ENCODE measurements at places on chromosomes 6 and 20.

DNA sequence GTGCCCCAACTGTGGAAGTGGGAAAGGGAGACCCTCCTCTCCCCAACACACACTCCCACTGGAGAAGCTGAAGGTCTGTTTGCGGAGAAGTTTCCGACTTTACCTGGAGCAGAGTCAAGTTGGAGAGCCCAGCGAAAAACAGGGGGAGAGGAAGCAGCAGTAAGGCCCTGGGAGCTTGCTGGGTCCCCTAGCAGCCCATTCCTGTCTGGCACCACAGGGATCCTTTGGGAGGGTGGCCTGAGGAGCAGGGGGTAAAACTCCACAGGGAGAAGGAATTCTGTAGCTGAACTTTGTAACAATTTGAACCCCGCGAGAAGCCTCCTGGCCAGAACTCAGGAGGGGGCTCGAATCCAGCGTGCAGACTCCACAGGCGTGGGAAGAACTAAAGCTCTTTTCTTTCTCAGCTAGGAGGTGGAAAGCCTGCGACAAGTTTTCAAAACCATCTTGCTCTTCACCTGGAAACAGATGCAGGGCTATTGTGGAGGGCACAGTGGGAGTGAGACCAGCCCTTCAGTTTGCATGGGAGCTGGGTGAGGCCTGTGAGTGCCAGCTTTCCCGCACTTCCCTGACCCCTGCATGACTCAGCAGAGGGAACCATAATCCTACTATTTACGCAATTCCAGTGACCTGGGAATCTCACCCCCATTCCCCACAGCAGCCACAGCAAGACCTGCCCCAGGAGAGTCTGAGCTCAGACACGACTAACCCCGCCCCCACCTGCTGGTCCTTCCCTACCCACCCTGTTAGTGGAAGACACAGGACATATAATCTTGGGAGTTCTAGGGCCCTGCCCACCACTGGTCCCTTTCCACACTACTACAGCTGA is 25.8 kb downstream of the SERPINB9 start:
- H3K27ac ChIP-seq = no peak overlapping the region
- peak overlapping the region; percentile 21 for H3K4me3 ChIP-seq
- DNase-seq = no peak
- H3K27me3 ChIP-seq = no peaks in the 10 kb centered on the region
- H3K4me1 ChIP-seq = peaks cover 8% of the 10 kb centered on the region
- peaks cover 5% of the 10 kb centered on the region for H3K36me3 ChIP-seq

DNA sequence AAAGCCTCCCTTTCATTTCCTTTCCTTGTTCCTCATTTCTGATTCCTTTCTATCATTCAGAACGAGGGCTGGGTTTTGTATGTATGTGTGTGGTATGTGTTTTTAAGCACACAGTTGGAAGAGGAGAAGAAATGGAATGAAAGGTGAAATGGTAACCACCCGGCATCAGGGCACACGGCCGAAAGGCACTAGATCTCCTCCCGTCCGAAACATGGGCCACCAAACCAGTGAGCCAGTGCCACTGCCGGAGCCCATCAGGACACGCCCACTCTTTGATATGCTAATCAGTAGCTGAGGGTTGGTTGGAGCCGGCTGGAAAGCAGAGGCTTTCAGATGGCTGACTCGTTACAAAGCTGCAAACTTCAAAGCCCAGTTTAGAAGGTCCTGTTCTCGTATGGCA is 228.6 kb upstream of the JARID2 start:
- H3K27me3 ChIP-seq = no peaks in the 10 kb centered on the region
- H3K4me3 ChIP-seq = no peak overlapping the region
- H3K27ac ChIP-seq = peak overlapping the region; percentile 4
- H3K4me1 ChIP-seq = peaks cover 1% of the 10 kb centered on the region
- H3K36me3 ChIP-seq = peaks cover 7% of the 10 kb centered on the region

- H3K4me3 ChIP-seq = no peak overlapping the region
- no peaks in the 10 kb centered on the region for H3K4me1 ChIP-seq
- H3K27ac ChIP-seq = no peak overlapping the region
- H3K27me3 ChIP-seq = no peaks in the 10 kb centered on the region
- no peaks in the 10 kb centered on the region for H3K36me3 ChIP-seq
Measured at GRCh38 chr6:142235791-142236190, 66.0 kb upstream of the ADGRG6 start.

GRCh38 chr6:57432157-57432556 is 114.7 kb downstream of the PRIM2 start:
- DNase-seq = no peak
- H3K36me3 ChIP-seq = no peaks in the 10 kb centered on the region

GRCh38 chr6:70312165-70312745 is 9.4 kb upstream of the COL9A1 start:
- DNase-seq = no peak
- H3K4me3 ChIP-seq = no peak overlapping the region
- peaks cover 2% of the 10 kb centered on the region for H3K36me3 ChIP-seq
- no peak overlapping the region for H3K27ac ChIP-seq

- H3K4me3 ChIP-seq = no peak overlapping the region
- no peaks in the 10 kb centered on the region for H3K27me3 ChIP-seq
- no peaks in the 10 kb centered on the region for H3K36me3 ChIP-seq
- H3K27ac ChIP-seq = no peak overlapping the region
Measured at GRCh38 chr20:64245746-64246595, 9.6 kb upstream of the PCMTD2 start.

- H3K27me3 ChIP-seq = no peaks in the 10 kb centered on the region
- no peak overlapping the region for H3K27ac ChIP-seq
- no peaks in the 10 kb centered on the region for H3K36me3 ChIP-seq
- no peak for DNase-seq
Measured at GRCh38 chr6:166563200-166563599, 23.3 kb downstream of the RAMACL start.

DNA sequence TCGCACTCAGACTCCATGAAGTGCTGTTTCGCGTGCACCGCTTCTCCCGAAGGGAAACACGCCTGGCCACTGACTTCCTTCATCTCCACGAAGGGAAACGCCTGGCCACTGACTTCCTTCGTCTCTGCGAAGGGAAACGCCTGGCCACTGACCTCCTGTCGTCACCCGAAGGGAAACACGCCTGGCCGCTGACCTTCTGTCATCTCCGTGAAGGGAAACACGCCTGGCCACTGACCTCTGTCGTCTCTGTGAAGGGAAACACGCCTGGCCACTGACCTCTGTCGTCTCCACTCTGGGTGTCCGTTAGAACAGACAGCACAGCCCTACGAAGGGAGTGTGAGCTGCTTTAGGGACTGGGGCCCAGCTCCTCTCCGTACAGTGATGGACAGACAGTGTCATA is 17.1 kb upstream of the ADRM1 start:
- peaks cover 38% of the 10 kb centered on the region for H3K36me3 ChIP-seq
- H3K4me1 ChIP-seq = no peaks in the 10 kb centered on the region
- no peak for DNase-seq
- H3K27ac ChIP-seq = no peak overlapping the region
- no peak overlapping the region for H3K4me3 ChIP-seq

- H3K27me3 ChIP-seq = no peaks in the 10 kb centered on the region
- no peak for DNase-seq
- H3K4me3 ChIP-seq = no peak overlapping the region
- no peaks in the 10 kb centered on the region for H3K4me1 ChIP-seq
Measured at GRCh38 chr6:74447013-74447412, 751.0 kb downstream of the CD109 start.
